ENCODE measurements at places on chromosomes 1 and 21.

GRCh38 chr1:150067184-150068108, at the start of gene VPS45:
VPS45 (plus strand) TSS chr1:150067776; CDS start chr1:150067858, 82 bp downstream.
- DNase-seq: peak; percentile 97

DNA sequence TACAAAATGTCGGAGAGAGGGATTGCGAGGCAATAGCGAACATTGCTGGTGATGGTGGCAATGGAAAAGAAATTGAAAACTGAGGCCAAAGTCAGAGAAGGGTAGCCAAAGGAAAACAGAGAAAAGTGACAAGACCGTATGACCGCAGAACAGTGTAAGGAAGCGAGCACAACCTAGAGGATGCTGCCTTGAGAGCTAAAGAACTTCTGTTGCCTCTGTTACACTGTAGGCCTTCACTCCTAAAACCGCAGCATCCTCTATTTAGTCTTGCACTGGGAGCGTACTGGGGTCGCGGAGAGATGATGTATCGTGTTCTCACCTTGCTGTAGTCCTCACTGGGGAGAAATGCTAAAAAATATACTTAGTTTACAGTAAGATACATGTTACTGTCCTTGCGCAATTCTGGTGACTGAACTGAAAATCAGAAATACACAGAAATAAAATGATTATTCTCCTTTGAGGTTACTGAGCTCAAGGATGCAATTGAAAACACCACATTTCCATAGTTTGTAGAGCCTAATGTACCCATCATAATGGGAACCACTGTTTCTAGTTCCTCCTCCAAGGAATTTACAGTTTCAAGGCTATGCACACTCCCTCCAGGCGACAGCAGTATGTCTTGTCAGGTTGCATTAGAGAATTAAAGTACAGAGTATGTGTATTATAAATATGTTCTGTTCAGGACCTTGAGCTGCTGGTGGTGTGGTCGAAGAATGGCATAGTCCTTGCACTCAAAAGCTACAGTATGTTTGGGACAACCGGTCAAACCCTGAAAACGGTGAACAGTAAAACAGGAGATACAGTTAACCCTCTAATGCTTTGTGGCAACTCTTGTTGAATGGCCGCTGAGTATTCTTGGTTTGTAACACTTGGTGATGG, 1.3 kb downstream of the NEK7 start:
- DNase-seq: peak; percentile 53

DNA sequence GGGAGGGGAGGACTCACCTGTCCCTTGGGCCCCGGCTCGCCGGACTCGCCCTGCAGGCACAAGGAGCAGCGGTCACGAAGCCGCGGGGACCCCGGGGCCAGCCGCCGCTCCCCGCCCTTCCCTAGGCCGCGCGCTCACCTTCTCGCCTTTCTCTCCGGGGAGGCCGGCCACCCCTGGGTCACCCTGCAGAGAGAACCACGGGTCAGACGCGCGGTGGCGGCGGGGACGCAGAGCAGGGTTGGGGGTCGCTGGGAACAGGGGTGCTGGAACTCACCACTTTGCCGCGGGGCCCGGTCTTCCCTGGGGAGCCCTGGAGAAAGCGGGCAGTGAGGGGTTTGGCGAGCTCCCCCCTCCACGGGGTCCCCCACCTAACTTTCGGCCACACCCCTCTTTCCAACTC, 13.3 kb downstream of the COL9A2 start:
- no peak for DNase-seq

GRCh38 chr1:6281511-6282402, 20.9 kb upstream of the GPR153 start:
- DNase-seq: peak; percentile 77

- peak; percentile 69 for DNase-seq
These were observed 62.7 kb downstream of the KAZN start for GRCh38 chr1:14661222-14661621.

DNA sequence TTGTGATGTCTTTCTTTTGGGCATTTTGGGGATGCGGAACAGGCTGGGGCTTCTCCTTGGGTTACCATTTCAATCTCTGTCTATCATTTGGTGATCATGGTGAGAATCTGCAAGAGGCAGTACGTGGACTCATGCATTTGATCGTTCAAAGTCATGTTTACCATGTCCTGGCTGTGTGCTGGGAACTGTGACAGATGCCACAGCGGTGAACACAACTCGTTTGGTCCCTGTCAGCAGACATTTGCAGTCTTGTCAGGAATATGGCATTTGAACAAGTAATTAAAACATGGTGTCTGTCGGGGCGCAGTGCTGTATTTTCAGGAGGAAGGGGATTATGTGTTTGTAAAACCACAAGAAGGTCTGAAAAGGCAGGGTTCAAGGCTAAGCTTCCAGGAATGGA, 103.3 kb upstream of the IGSF21 start:
- DNase-seq: peak; percentile 21

DNA sequence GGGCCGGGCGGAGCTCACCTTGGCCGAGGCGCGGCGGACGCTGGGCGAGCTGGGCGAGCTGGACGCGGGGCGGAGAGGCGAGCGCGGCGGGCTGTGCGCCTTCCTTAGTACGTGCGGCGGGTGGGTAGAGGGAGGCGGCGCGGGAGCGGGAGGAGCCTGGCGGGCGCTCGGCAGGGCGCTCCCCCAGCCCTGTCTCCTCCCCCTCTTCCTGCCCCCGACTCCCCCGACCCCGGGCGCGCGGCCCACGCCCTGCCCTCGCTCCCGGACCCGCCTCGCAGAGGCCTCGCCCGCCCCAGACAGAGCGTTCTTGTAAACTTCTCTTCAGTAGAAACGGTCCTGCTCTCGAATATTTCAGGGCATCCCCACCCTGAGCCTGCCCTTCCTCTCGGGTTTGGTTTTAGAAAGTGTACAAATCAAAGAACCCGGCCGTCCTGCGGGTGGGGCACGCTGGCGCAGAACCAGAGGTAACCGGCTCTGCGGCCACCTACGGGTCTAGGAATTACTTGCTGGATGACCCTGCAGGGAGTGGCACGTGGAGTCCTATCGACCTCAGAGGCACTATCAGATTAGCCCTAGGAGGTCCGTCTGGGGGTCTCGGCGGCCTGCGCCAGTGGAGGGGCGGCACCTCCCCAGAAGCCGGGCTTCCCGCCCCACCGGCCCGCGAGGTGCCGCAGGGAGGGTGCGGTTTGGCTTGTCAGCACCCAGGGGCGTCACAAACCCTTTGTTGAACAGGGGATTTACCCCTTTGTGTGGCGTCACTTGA, at the start of gene S100A10:
Gene S100A10 (minus strand): TSS at position 126 of the 763 bp plus-strand sequence. CDS start 7,629 bp downstream, outside the sequence.
- DNase-seq: peak; percentile 76

DNA sequence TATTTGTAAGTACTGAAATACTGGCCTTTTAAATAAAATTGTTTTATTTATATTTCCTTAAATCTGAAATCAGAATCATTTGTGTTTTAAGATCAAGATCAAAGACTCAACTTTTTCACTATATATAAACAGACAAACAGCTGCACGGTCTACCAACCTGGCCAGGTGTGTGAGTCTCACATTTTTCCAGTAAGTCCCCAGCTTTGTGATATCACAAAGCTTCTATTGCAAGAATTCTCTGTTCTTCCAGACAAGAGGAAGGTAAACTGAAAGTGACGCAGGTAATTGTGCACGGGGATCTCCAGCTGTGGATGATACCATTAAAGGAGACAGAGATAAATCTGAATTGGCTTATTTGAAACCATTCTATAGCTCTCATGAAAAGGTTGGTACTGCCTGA, 41.2 kb upstream of the CYP2J2 start:
- no peak for DNase-seq

- DNase-seq: no peak
These were observed 78.3 kb downstream of the ATP1B1 start for GRCh38 chr1:169184812-169185211.

- DNase-seq: no peak
These were observed 2.5 kb downstream of the WNT9A start for GRCh38 chr1:227944931-227945890.

- DNase-seq: no peak
These were observed 1327.0 kb downstream of the BRINP3 start for GRCh38 chr1:189150624-189151023.

- DNase-seq: no peak
These were observed 9.0 kb downstream of the TBX15 start for GRCh38 chr1:118978914-118979701.

DNA sequence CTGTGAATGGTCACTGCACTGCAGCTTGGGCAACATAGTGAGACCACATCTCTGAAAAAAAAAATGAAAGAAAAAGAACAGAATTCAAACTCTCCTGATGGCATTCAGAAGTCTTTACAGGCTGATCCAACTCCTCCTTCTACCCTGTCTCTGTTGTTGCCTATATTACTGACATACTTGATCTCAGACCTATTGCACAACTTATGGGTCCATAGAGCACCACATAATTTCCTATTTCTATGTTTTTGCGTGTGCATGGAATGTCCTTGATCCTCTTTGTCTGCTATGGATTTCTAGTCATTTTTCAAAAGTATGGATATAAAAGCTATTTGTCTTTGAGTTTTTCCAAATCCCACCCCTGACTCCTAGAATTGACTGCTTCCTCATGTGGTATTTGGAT, 22.4 kb upstream of the CYP2J2 start:
- DNase-seq: no peak

- no peak for DNase-seq
These were observed 2.2 kb downstream of the AVPR1B start for GRCh38 chr1:206114692-206115640.

DNA sequence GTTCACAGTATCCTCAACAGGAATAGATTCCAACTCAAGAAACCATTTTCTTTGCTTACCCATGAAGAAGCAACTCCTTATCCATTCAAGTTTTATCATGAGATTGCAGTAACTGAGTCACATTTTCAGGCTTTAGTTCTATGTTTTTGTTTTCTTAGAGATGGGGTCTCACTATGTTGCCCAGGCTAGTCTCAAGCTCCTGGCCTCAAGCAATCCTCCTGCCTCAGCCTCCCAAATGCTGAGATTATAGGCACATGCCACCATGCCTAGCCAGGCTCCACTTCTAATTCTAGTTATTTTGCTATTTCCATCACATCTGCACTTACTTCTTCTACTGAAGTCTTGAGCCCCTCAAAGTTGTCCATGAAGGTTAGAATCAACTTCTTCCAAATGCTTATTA, 143.3 kb upstream of the HP1BP3 start:
- DNase-seq: no peak

- peak; percentile 59 for DNase-seq
These were observed 107.3 kb downstream of the NMNAT2 start for GRCh38 chr1:183310753-183311479.

DNA sequence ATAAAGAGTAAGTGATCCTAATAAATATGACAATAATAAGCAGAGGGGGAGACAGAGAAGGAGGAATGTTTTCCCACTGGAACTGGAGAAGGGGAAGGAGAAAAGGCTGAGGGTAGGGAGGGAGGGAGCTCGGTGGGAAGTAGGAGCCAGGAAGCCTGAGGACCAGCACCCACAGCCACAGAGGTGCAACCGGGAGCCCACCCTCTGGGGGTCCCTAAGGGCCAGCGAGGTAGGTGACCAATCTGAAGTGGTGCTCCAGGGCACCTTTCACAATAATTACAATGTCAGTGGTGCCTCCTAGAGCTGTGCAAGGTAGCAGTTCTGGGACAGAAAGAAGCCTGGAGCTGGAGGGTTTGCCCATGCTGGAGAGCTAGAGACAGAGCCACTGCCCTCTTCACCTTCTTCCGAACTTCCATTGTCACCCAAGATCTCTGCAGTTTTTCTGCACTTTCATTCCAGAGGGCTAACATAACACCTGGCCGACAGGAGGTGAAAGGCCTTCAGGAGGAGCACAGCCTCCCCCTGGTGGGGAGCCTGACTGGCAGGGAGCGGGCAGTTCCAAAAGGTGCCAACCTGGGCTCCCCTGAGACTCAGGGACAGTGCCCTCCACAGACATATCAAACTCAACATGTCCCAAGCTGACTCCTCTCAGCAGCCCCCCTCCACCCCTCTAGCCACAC, 4.1 kb upstream of the AHCYL1 start:
- peak; percentile 11 for DNase-seq

DNA sequence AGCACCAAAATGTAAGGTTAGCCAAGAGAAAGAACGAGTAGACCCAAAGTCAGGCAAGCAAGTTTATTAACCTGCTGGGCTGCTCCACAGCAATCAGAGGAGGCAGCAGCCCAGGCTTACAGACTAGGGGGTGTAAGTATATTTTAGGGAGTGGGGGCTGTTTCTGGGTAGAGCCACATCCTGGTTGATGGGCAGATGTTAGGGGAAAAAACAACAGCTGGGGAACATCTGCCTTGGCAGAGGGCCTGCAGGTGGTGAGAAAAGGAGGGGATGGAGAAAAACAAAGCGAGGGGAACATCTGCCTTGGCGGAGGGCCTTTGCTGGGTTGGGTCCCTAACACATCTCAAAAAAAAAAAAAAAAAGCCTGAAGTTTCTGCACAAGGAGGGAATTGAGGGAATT, 9.7 kb upstream of the ZBTB48 start:
- DNase-seq: no peak

DNA sequence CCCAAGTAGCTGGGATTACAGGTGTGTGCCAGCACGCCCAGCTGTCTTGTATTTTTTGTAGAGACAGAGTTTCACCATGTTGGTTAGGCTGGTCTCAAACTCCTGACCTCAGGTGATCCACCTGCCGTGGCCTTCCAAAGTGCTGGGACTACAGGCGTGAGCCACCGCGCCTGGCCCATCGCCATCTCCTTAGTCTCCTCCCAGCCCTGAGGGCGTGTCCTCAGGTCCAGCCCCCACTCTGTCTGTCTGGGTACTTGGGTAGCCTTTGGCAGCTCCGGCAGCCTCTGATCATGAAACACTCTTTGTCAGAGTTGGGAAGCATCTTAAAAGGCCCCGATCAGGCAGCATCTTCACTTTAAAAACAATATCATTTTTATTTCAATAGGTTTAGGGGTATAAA, 90.3 kb upstream of the DISP3 start:
- peak; percentile 25 for DNase-seq

DNA sequence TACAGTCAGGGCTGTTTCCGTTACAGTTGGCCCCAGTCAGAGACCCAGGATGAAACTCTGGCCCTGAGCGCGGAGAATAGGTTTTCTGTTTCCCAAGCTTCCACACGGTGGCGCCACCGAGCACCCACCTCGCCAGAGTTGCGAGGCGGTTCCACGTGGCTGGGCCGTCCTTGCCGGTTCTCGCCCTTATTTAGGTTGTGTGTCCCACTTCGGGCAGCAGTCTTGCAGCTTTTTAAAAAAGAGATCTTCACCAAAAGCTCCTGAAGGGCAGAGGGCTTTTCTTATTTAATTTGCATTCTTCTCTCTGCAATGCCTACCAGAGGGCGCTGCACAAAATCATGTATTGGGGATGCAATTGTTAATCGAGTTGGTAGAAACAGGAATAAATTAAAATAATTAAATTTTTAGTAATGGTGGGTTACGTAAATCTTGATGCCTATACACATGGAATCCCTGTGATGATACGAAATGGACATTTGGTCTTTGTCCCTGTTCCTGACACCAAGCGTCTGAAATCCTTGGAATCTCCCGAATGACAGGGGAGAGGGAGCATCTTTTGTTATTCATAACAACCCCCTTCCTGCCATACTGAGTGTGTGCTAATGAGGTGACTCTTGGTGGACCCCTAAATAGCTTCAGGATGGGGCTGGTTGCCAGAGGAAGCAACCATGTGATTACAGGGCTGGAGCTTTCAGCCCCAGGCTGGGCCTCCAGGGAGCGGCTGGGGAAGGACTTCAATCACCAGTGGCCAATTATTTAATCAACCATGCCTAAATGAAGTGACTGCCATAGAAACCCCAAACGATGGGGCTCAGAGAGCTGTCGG, 5.6 kb upstream of the S100A7 start:
- DNase-seq: peak; percentile 49

- DNase-seq: no peak
These were observed 126.5 kb downstream of the ADSS2 start for GRCh38 chr1:244325056-244325758.
